ENCODE measurements at places on chromosomes 11 and 22. TPM values are rescaled to one million over a fixed set of nuclear protein-coding genes. Genes with fewer than 3 reads are reported as not detected.

The OR51E2 gene
- total RNA-seq: not detected

The OR4D6 gene
- not detected for total RNA-seq

The SLC37A2 gene
- total RNA-seq: 13.2 TPM

DNA sequence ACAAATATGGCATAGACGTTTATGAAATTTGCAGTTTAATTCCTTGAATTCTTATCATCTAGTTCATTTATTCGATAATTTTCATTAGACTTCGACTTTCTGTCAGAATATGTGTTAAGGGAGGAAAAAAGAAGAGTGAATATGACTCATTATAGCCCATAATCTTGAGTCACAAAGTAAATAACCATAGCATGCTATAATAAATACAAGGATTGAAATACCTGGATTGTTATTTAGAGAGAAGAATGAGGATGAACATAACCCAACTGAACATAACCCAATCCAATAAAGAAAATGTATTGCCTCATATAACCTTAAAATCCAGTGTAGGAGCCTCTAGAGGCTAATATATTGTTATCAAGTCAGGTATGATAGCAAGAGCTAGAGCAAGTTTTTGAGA is 1858.3 kb upstream of the RAG2 start:
- no peaks in the 10 kb centered on the region for H3K4me1 ChIP-seq
- no peak overlapping the region for H3K27ac ChIP-seq

DNA sequence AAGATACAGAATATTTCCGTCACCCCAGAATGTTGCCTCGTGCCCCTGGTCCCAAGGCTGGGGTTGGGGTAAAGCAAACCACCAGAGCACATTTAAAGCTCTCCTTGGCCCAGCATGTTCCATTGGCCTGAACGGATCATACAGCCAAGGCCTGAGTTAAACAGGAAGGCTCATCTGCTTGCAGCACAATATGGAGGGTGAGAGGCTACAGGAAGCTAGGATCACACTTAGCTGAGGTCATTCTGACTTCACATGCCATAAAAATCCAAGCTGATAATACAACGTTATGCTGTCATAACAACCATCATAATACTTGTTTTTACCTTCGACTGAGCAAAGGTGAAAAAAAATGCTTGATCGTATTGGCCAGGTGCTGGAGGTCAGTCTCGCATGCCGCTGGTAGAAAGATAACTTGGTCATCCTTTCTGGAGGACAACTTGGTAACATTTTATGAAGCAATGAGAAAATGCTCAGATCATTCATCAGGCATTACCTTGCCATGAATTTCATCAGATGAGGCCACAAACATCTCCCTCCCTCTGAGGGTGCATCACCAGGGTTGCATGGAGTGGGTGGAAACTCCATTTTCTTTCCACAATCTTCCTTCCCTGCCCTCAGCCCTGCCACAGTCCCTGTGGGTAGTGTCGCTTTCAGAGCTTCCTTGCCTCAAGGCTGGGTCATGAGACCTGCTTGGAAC is 31.9 kb upstream of the RTL6 start:
- H3K36me3 ChIP-seq: no peaks in the 10 kb centered on the region
- no peaks in the 10 kb centered on the region for H3K27me3 ChIP-seq
- H3K4me1 ChIP-seq: no peaks in the 10 kb centered on the region
- H3K27ac ChIP-seq: no peak overlapping the region
- no peak overlapping the region for H3K4me3 ChIP-seq

- no peaks in the 10 kb centered on the region for H3K27me3 ChIP-seq
- no peak for DNase-seq
- H3K36me3 ChIP-seq: no peaks in the 10 kb centered on the region
- no peak overlapping the region for H3K4me3 ChIP-seq
- no peaks in the 10 kb centered on the region for H3K4me1 ChIP-seq
These were observed 10.4 kb upstream of the GAL start for GRCh38 chr11:68673991-68674390.

Measured in lung (tissue), 17 donors.